ENCODE measurements at places on chromosomes 4 and X. TPM values are rescaled to one million over a fixed set of nuclear protein-coding genes. Genes with fewer than 3 reads are reported as not detected.

DNA sequence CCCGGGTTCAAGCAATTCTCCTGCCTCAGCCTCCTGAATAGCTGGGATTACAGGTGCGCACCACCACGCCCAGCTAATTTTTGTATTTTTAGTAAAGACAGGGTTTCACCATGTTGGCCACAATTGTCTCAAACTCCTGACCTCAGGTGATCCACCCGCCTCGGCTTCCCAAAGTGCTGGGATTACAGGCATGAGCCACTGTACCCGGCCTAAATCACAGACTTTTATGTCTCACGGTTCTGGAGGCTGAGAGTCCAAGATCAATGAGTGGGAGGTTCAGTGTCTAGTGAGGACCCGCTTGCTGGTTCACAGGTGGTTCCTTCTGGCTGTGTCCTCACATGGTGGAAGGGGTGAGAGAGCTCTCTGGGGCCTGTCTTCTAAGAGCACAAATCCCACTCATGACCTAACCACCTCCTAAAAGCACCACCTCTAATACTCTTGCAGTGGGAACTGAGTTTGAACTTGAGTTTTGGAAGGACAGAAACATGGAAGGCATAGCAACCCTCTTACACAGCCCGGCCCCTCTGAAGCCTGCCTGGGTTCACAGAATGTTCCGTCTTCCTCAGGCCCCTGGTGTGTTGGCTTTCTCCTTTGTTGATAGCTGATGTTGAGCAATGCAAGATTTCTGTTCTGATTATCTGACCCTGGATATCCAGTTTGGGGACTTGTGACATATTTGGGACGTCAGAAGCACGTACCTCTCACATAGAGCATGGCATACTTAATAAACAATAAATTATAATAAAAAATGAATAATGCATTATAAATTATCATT lies 1.9 kb upstream of the AKAP17A start:
- no peak for DNase-seq

DNA sequence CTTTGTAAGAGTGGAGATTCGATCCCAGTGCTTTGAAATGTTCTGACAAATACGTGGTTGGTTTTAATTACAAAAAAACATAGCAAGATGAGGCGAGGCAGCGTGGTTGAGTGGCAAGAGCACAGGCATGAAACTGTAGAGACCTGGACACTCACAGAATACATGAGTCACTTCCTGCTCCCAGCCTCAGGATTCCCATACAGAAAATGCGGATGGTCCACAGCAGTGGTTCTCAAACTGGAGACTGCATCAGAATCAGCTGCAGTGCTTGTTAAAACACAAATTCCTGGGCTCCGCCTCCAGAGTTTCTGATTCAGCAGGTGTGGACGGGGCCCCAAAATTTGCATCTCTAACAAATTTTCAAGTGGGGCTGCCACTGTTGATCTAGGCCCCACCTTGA lies 10.1 kb downstream of the OTOP1 start:
- DNase-seq, result no peak

- DNase-seq, result no peak
These were observed 11.8 kb downstream of the IQSEC2 start for GRCh38 chrX:53269536-53270107.

DNA sequence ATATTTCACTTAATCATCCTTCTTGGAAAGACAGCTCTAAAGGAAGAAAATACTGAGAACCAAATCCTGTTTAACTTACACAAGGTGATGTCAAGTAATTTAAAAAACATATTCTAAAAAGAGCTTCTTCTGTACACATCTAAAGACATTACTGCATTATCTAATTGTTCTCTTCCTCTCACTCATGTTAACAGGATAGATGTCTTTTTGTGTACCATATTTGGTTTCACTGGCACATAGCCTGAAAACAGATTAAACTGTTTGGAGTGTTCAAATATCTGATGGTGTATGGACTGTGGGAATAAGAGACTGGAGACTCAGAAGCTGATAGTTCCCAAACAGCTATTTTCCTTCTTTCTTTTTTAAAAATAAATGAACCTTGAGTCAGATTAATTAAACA lies 213.3 kb upstream of the MAB21L2 start:
- no peak for DNase-seq

Gene ARHGAP4
- total RNA-seq, result 26.6 TPM

Gene HSPA4L
- 4.4 TPM for total RNA-seq

DNA sequence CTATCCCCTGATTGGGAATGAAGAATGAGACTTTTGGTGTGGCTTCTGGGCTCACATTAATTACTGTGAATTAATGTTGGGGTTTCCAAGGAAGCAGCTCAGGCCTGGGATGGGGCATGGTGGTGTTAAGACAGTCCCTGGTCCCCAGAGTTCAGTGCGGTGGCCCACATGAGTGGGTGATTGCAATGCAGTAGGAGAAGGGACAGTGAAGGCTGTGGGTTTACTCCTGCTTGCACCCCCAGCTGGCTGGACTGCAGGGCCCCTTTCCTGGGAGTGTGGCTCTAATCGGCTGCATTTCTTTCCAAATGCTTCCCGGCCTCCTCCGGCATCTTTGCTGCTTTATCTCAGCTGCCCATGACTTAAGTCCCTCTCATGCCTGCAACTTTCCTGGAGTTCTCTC lies 28.2 kb upstream of the GPR78 start:
- DNase-seq, result no peak

Gene ETDB
- not detected for total RNA-seq

GRCh38 chr4:116332508-116332907 lies 752.9 kb downstream of the TRAM1L1 start:
- no peak for DNase-seq

DNA sequence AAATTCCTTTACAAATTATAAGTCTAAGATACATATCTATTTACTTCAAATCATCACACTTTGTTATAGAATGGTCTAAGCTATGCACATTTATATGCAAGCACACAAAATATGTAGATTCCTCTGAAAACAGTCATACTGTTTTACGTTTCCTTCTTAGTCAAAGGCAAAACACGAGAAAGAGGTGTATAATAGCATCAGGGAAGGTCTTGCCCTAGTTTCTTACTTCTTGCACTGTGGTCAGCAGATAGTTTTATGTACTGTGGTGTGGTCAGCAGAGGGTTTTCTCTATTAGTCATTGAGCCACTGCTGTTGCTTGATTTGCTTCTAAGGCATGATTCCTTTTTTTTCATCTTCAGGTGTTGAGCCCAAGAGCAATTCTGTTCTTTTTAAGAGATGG lies 117.7 kb downstream of the ADAM29 start:
- DNase-seq, result no peak

Gene MTNR1A
- 5.8 TPM for total RNA-seq

Gene WNK3
- total RNA-seq, result 0.61 TPM

DNA sequence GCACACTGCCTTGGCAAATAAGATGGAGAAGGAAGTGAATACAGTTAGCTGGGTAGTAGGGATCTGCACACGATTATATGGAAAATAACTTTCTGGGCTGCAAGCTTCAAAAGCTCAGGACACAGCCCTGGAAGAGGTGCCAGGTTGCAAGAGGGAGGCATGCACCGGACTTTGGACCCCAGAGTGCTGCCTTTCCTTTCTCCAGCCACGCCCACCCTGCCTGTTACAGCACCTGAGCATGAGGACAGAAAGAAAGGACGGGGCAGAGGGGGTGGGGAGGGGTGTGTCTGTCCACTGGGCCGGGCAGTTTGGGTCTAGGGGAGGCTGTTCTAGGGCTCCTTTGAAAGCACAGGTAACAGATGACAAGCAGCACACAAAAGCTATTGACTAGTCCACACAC lies 152.8 kb downstream of the ENPP6 start:
- peak; percentile 94 for DNase-seq

Gene CACNA1F
- 0.70 TPM for total RNA-seq

DNA sequence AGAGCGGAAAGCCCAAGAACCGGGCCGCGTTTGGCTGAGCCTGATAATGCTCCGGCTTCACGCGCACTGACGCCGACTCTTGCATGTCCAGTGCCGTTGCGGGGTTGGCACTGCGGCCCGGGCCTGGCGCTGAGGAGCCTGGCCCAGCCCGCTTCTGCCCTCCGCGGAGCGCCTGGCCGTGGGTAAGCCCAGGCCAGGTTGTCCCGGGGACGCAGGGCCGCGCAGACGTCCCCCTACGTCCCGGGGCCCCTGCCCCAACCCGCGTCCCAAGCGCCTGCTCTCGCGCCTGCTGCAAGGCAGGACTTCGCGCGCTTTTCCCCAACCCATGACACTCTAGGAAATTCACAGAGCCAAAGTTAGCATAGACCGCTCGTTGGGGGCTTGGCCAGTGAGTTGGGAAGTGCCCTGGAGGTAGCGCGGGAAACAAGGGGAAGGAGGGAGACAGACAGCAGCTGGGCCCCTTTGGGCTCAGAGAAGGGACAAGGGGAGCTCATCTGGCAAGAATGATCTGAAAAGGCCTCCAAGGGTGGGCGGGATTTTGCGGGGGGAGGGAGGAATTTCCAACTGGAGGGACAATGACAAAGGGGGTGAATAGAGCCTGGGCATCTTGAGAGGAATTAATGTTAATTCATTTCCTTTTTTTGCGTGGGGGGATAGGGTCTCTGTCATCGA lies 665 bp upstream of the LRPAP1 start:
- DNase-seq, result no peak

- no peak for DNase-seq
These were observed 417.9 kb upstream of the AGA start for GRCh38 chr4:177860171-177860570.
